Stimulated activated CD8-positive, alpha-beta memory T cell treated with anti-CD3 and anti-CD28 coated beads, Interleukin-7, amount 100 ng/mL, for 1 hour (primary cell): ENCODE measurements at places on chromosomes 2 and 18.

DNA sequence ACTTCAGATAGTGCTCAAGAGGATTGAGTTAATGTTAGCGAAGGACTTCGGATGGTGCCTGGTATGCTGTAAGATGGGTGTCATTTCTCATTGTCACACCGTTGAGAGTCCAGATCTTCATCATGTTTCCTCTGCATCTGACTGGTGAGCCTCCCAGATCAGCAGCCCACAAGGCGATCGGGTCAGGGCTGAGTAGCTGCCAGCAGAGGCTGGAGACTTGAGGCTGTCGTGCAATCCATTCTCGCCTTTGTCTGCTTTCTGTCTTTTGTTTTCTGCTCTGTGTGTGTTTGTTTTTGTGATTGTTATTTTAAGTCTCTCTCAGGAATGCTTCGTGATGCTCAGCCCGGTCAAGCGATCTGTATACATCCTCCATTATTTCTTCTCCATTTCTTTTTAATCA, 95.8 kb downstream of the TGOLN2 start:
- no peak for DNase-seq

DNA sequence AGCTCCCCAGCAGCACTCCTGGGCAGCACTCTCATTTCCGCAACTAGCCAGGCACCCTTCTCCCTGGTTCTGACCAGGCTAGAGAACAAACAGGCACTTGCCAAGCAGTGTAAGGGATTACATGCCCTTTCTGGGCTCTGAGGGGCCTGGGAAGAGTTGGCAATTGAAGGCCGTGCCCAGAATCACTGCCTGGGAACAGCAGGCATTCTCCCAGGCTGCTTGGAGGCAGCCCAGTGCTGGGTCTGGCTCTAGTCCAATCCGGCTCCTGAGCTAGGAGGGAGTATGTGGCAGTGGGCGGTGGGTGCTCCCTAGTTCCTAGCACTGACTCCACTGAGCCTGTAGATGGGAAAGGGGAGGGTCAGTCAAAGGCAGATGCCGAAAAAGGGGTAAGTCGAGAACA, 34.1 kb upstream of the SP3 start:
- DNase-seq, result no peak

DNA sequence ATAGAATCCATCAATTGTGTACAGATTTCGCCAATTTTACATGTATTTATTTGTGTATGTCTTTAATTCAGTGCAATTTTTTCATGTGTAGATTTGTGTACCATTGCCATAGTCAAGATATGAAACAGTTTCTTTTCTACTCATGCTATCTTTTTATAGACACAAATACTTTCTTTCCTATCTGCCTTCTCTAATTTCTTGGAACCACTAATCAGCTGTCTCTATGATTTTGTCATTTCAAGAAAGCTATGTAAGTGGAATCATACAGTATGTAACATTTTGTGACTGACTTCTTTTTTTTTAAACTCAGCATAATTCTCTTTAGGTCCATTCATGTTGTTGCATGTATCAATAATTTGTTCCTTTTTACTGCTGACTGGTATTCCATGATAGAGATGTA, 33.3 kb downstream of the KIAA1328 start:
- no peak for DNase-seq

DNA sequence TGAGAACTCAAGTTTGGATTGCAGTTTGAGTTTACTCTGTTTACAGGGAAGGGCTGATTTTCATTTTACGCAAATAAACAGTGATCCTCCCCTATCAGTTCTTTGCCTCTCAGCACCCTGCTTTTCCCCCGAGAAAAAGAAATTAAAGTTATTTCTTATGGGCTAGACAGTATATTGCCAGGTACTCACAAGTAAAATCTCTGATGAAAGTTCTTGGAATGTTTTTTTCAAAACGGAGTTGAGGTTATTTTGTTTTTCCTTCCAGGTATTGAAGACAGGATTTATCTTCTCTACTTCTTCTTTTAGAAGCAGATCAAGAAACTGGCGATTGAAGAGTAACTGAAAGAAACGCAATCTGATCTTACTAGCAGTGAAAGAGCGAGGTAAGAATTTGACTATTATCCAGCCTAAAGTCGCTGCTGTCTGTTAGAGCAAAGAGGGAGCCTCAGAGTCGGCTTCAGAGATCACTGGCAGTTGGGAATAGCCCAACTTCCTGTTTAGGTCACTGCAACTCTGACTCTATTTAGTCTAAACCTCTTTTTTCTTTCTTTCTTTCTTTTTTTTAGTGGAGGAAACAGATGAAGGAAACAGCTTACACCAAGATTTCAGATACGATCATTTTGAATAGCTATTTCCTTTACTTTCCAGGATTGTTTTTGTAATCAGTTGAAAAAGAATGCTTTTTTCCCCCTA, at the start of gene TFPI:
TFPI (minus strand) TSS at position 425 of the 693 bp plus-strand sequence. CDS start 50,667 bp downstream, outside the sequence.
- no peak for DNase-seq

- DNase-seq, result no peak
Observed at GRCh38 chr2:145290986-145291385, 771.1 kb upstream of the ZEB2 start.

GRCh38 chr2:26585100-26585499, 56.1 kb downstream of the CIB4 start:
- DNase-seq, result no peak

- DNase-seq, result no peak
Observed at GRCh38 chr18:22026889-22027288, 142.5 kb upstream of the GATA6 start.

DNA sequence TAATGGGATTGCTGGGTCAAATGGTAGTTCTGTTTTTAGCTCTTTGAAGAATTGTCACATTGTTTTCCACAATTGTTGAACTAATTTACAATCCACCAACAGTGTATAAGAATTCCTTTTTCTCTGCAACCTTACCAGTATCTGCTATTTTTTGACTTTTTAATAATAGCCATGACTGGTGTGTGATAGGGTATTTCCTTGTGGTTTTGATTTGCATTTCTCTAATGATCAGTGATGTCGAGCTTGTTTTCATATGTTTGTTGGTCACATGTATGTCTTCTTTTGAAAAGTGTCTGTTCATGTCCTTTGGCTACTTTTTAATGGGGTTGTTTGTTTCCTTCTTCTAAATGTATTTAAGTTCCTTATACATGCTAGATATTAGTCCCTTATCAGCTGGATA, 322.3 kb downstream of the CDH2 start:
- no peak for DNase-seq

GRCh38 chr18:34870555-34871310, 160.6 kb downstream of the DTNA start:
- DNase-seq, result no peak

DNA sequence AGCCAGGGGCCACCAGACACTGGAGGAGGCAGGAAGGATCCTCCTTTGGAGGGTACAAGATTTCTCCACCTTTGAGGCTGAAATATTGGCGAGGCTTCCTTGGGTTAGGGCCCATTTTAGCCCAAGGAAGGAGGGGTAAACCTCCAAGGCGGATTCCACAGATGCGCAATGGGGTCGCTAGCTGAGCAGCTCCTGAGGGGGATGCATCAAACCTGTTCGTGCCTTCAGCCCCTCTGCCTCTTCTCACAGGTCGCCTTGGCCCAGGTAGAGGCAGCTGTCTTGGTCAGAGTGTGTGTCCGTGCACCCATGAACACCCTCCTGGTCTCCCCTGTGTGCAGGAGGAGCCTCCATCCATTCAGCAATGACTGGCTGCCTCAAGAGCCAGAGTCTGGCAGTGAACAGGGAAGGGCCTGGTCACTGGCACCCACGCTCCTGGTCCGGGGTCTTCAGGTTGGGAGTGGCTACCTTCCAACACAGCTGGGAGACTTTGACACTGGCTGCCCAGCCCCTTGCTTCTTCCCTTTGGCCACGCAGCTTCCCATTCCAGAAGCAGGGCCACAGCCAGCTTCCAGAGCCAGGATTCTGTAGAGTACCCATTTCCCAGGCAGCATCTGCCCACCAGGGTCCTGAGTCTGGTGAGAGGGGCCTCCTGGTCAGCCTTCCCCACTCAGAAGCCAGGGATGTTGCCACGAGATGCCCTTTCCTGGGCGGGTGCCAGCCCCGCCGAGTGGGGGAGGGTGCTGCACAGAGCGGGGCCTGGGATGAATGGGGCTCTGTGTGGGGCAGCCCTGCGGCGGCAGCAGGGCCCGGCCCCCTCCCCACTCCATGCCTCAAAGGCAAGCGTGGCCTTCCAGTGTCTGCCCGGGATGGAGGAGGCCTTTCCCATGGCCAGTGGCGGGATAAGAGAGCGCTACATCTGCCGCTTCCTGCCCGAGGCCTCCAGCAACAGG, 95.8 kb upstream of the GPC1 start:
- DNase-seq, result no peak

DNA sequence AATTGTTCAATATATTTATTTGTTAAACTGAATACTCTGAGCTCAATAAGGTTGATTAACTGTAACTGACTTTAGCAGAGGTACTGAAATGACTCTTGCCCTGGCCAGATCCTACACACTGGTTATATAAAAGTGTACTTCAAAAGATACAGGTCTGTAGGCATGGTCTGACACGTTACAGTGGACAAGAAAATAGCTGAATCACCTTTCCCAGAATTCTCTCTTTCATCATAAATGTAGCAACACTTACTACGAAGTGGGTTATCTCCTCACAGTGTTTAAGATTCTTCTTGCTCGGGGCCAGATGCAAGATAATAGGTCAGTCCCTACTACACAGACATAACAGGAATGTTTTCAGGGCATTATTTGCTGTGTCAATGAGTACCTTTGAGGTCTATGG, 107.0 kb upstream of the ZC3H15 start:
- no peak for DNase-seq

DNA sequence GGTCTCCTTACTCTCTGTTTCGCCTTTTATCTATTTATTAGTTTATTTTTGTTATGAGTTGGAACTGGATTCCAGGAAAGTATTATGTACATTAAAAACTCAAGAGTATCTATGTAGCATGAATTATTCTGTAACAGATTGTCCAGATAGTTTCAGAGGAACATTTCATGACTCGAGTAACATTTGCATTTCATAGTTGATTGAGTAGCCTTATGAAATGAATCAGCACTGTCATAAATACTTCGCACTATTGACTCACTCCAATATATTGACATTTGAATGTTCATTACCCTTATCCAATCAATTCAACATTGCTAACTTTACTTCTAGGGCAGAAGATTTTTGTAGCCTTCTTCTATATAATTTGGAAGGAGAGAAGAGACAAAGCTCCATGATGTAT, 11.3 kb upstream of the VRK2 start:
- DNase-seq, result no peak
